Dermis blood vessel endothelial cell (primary cell): ENCODE measurements at places on chromosomes 7 and 10. TPM values are rescaled to one million over a fixed set of nuclear protein-coding genes. Genes with fewer than 3 reads are reported as not detected.
A peak's percentile ranks its signal among the peaks of the same experiment; 100 is the strongest.

DNA sequence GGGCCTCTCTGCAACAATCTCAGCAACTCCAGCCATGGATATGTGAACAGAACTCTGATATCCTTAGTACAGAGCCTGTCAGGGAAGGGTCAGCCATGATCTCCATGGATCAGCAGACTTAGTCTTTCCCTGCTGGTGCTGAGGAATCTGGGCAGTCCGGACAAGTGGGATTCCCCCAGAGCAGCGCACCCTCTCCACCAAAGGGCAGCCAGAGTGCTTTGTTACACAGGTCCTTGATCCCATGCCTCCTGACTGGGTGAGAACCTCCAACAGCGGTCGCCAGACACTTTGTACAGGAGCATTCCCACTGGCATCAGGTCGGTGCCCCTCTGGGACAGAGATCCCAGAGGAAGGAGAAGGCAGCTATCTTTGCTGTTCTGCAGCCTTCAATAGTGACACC, 38.9 kb downstream of the TPK1 start:
- DNase-seq, result no peak

DNA sequence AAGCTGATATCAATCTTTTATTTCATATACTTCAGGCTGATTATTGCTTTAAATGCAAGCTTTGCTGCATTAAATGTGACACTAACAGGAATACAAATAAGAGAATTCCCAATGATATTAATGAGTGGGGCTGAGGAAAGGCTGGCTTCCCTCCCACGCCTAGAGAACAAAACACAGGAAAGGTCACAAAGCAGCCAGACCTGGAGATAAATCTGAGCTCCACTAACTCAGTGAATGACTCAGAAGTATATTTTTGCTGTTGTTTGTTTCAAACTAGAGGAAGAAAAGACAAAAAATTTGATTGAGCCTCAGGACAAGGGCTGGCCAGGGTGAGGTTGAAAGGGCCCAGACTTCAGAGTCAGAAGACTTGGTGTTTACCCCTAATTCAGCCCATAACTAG, 88.1 kb downstream of the XPNPEP1 start:
- DNase-seq, result peak; percentile 57

Gene IL2RA
- not detected in 2 replicates for total RNA-seq

Gene GPR141
- not detected in 2 replicates for total RNA-seq

Gene CHRM2
- not detected in 2 replicates for total RNA-seq

DNA sequence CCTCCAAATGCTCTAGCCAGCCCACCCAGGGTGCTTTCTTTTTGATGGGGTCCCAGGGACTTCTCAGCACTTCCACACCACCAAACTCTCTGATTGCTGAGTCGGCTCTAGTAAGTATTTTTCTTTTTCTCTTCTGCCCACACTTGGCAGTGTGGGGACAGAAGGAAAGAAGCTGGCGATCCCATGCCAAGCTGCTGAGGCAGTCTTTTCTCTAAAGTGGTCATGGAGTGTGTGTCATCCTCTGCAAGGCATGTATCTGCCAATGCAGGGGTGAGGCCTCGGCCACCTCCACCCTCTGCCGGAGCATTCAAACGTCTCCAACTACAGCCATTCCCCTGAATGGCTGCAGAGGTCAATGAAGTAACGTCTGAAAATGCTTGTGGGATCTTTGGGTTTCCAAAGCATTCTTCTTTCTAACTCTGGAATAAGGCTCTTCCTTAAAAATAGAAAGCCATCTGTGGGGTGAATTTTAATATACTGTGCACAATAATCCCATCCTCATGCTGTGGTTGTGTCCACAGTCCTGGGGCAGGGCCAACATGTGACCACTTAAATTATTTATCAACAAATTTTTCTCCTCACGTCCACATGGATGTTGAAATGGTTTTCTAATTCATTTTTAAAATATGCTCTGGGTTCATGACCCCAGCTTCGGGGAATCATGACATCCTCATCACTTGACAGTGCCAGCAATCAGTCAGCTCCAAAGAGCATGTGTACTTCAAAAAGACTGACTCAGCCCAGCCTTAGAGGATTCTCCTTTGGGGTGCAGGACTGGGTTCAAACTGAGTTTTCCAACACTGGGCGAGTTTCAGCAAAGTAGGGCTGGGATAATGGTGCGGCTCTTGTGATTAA, 171.3 kb upstream of the ITGB1 start:
- DNase-seq, result no peak

Gene AP5Z1
- total RNA-seq, result 28.3 and 32.3 TPM in 2 replicates

Gene ANKIB1
- total RNA-seq, result 41.3 and 43.7 TPM in 2 replicates

- DNase-seq, result no peak
These were observed 12.0 kb upstream of the PARP12 start for GRCh38 chr7:140074780-140075179.

GRCh38 chr10:64148607-64149006, 627.4 kb downstream of the REEP3 start:
- DNase-seq, result no peak
